ENCODE measurements at places on chromosomes 2 and 18. TPM values are rescaled to one million over a fixed set of nuclear protein-coding genes. Genes with fewer than 3 reads are reported as not detected.

ANKRD30BL gene
- 47.0 TPM for total RNA-seq

TBC1D8 gene
- 12.5 TPM for total RNA-seq

PROC gene
- total RNA-seq = not detected

GRB14 gene
- 19.1 TPM for total RNA-seq

CRYGC gene
- total RNA-seq = not detected

SAG gene
- total RNA-seq = 0.63 TPM

CMPK2 gene
- 8.1 TPM for total RNA-seq

GALNT5 gene
- total RNA-seq = under 0.01 TPM

SMYD1 gene
- total RNA-seq = not detected

ALKAL2 gene
- not detected for total RNA-seq

CKAP2L gene
- total RNA-seq = 4.7 TPM

C1D gene
- 21.9 TPM for total RNA-seq

TDRD15 gene
- total RNA-seq = not detected

OSR1 gene
- total RNA-seq = 0.31 TPM

APLF gene
- total RNA-seq = 7.2 TPM

GPR75 gene
- total RNA-seq = 27.2 TPM

REG3A gene
- total RNA-seq = not detected

FRZB gene
- total RNA-seq = 14.1 TPM

KIF1A gene
- 300 TPM for total RNA-seq
